A673 (cell line): ENCODE measurements at places on chromosomes 2 and 18. TPM values are rescaled to one million over a fixed set of nuclear protein-coding genes. Genes with fewer than 3 reads are reported as not detected.

SNTG2 gene
- total RNA-seq: 3.7 and 3.8 TPM in 2 replicates

RNF25 gene
- 39.4 TPM in 2 replicates for total RNA-seq

GRCh38 chr2:101466426-101466825 is 8.5 kb downstream of the RFX8 start:
- no peak overlapping the region for H3K27ac ChIP-seq
- H3K36me3 ChIP-seq: no peaks in the 10 kb centered on the region
- H3K27me3 ChIP-seq: no peaks in the 10 kb centered on the region
- DNase-seq: no peak

DNA sequence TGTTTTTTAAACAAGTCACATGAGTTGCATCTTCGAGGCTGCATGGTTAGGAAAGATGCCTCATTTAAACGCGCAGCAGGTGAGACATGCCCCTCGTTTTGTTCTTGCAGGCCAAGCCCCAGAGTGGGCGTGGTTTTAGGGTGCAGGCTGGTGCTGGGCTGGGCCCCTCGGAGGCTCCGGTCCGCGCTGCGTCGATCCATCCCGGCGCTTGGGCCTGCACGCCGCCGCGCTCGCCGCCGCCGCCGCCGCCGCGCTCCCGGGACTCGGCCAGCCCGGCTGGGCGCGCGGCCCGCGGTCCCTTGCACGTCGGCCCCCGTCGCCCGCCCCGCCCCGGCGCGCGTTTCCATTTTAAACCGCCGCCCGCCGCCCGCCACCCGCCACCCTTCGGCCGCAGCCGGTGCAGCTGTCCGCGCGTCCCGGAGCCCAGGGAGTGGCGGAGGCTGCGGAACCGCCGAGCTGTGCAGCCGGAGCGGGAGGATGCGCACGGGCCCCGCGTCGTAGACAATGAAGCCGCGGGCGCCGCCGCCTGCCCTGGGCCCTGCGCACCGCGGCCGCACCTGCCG is 175.5 kb downstream of the AGAP1 start:
- H3K4me3 ChIP-seq: peak overlapping the region; percentile 50
- H3K36me3 ChIP-seq: no peaks in the 10 kb centered on the region
- peak; percentile 87 for DNase-seq

SGPP2 gene
- total RNA-seq: 0.09 and 0.37 TPM in 2 replicates

- no peak overlapping the region for H3K4me3 ChIP-seq
- DNase-seq: no peak
- H3K27me3 ChIP-seq: no peaks in the 10 kb centered on the region
- peaks cover 17% of the 10 kb centered on the region for H3K4me1 ChIP-seq
- H3K36me3 ChIP-seq: no peaks in the 10 kb centered on the region
- H3K27ac ChIP-seq: no peak overlapping the region
These were observed 103.9 kb downstream of the COLEC12 start for GRCh38 chr18:396556-396955.

UGT1A8 gene
- total RNA-seq: not detected in 2 replicates

DNA sequence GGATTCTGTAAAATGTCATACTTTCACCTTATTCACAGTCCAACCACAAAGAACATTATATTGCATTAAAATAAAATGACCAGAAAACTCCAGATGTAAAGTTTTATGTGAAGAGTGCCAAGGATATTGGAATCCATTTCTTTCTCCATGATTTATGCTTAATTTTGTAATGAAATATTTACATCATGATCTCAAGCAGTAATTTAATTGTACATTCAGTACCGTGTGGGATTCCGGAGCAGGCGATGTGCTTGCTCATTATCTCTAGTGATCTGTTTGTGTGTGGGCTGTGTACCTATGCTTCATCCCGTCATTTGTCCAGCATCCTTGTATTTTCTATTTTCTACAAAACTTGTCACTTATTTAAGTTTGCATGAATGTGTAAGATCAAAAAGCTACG is 415.9 kb upstream of the SLC8A1 start:
- H3K36me3 ChIP-seq: no peaks in the 10 kb centered on the region
- H3K4me3 ChIP-seq: no peak overlapping the region
- no peaks in the 10 kb centered on the region for H3K27me3 ChIP-seq
- H3K27ac ChIP-seq: no peak overlapping the region
- no peak for DNase-seq
- no peaks in the 10 kb centered on the region for H3K4me1 ChIP-seq

GRCh38 chr2:100376836-100377235 is 40.6 kb downstream of the CHST10 start:
- H3K27ac ChIP-seq: no peak overlapping the region
- DNase-seq: no peak
- no peak overlapping the region for H3K4me3 ChIP-seq
- H3K4me1 ChIP-seq: no peaks in the 10 kb centered on the region

DNA sequence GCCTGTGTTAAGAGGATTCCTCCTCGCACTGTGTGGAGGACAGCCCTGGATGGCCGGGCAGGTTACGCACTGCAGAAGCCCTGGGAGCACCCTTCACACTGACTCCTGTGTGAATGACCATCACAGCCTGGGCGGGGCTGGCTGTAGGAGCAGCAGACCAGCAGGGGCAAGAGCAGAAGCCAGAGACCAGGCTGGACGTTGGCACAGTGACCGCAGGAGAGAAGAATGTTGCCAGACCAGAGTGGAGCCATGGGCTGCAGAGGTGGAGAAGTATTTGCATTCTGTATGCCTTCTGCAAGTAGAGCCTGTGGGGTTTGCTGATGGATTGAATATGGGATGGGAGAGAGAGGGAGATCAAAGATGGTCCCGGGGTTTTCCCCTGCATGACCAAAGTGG is 23.1 kb downstream of the LRRFIP1 start:
- no peaks in the 10 kb centered on the region for H3K4me1 ChIP-seq
- H3K36me3 ChIP-seq: no peaks in the 10 kb centered on the region
- no peaks in the 10 kb centered on the region for H3K27me3 ChIP-seq
- no peak overlapping the region for H3K4me3 ChIP-seq
- H3K27ac ChIP-seq: no peak overlapping the region
- no peak for DNase-seq

UCN gene
- 0.64 and 0.68 TPM in 2 replicates for total RNA-seq

GRCh38 chr2:118852605-118853128 is 5.2 kb upstream of the EN1 start:
- no peak overlapping the region for H3K27ac ChIP-seq
- no peak overlapping the region for H3K4me3 ChIP-seq
- no peak for DNase-seq
- H3K27me3 ChIP-seq: peaks cover 99% of the 10 kb centered on the region
- no peaks in the 10 kb centered on the region for H3K36me3 ChIP-seq

DNA sequence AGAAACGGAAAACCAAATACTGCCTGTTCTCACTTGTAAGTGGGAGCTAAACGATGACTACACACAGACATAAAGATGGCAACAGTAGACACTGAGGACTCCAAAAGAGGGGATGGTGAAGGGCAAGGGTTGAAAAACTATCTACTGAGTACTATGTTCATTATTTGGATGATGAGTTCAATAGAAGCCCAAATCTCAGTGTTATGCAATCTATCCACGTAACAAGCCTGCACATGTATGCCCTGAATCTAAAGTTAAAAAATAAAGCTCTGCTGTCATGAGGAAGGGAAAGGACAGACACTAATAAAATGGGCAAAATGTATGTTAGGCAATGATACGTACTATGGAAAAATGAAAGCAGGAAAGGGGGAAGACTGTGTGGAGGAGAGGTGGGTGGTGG is 376.0 kb downstream of the TGIF1 start:
- H3K4me3 ChIP-seq: no peak overlapping the region
- no peak for DNase-seq
- H3K27ac ChIP-seq: peak overlapping the region; percentile 73
- H3K4me1 ChIP-seq: peaks cover 66% of the 10 kb centered on the region
- H3K36me3 ChIP-seq: peaks cover 26% of the 10 kb centered on the region
- no peaks in the 10 kb centered on the region for H3K27me3 ChIP-seq

- no peak overlapping the region for H3K4me3 ChIP-seq
- peak; percentile 10 for DNase-seq
- no peak overlapping the region for H3K27ac ChIP-seq
These were observed 238.8 kb downstream of the MBD5 start for GRCh38 chr2:148259674-148260073.

MBD5 gene
- 32.4 and 36.1 TPM in 2 replicates for total RNA-seq

COL6A3 gene
- total RNA-seq: 0.86 and 2.2 TPM in 2 replicates

GRCh38 chr2:105187531-105187930 is 54.0 kb upstream of the GPR45 start:
- no peak for DNase-seq
- peaks cover 9% of the 10 kb centered on the region for H3K27me3 ChIP-seq
- H3K36me3 ChIP-seq: no peaks in the 10 kb centered on the region
- no peak overlapping the region for H3K27ac ChIP-seq
- no peaks in the 10 kb centered on the region for H3K4me1 ChIP-seq
- no peak overlapping the region for H3K4me3 ChIP-seq

DNA sequence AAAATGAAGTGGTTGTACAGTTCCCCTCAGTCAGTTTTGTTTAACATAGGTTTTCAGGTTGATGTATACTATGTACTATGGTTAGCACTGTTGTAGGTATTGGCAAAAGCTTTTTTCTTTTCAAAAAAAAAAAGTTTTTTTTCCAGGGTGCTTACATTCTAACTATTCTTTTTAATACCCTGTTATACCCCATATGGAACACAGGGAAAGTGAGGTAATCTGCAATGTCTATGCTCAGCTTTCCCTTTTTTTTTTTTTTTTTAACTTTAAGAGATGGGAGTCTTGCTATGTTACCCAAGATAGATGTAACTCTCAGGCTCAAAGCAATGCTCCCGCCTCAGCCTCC is 590 bp upstream of the CCDC138 start:
- no peaks in the 10 kb centered on the region for H3K4me1 ChIP-seq
- H3K4me3 ChIP-seq: peak overlapping the region; percentile 83
- H3K36me3 ChIP-seq: peaks cover 46% of the 10 kb centered on the region
- H3K27me3 ChIP-seq: no peaks in the 10 kb centered on the region

DNA sequence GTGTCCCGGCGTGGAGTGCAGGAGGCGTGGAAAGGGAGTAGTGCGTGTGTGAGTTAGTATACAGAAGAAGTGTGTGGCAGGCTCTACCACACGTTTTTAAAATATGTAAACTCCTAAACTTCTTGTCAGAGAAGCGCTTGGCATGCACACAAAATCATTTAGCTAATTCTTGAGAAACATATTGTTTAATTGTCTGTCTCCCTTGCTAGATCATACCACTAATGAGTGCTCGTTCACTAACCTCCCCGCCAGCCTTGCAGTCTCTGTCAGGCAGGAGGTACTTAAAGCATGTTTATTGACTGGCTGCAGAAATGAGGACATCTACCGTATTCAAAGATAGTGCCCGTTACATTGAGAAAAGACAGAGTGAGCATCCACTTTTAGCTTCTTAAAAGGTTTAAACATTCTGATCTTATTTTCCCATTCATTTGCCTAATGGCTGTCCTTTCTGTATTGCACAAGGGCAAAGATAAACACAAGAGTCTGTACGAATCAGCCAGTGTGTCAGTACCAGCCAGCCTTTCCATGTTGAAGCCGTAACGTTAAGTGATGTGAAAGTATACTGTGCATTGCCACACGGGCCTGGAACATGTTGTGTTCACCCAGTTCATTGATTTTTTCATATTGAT is 41.4 kb downstream of the TRAPPC12 start:
- H3K27ac ChIP-seq: no peak overlapping the region
- peaks cover 36% of the 10 kb centered on the region for H3K36me3 ChIP-seq
- H3K4me1 ChIP-seq: no peaks in the 10 kb centered on the region
- DNase-seq: no peak
- no peaks in the 10 kb centered on the region for H3K27me3 ChIP-seq
- H3K4me3 ChIP-seq: no peak overlapping the region

- no peak overlapping the region for H3K4me3 ChIP-seq
- H3K4me1 ChIP-seq: peaks cover 4% of the 10 kb centered on the region
- no peaks in the 10 kb centered on the region for H3K36me3 ChIP-seq
- H3K27me3 ChIP-seq: peaks cover 8% of the 10 kb centered on the region
- H3K27ac ChIP-seq: no peak overlapping the region
These were observed 58.6 kb downstream of the KCNG2 start for GRCh38 chr18:79856119-79857007.

GKN1 gene
- not detected in 2 replicates for total RNA-seq

DNA sequence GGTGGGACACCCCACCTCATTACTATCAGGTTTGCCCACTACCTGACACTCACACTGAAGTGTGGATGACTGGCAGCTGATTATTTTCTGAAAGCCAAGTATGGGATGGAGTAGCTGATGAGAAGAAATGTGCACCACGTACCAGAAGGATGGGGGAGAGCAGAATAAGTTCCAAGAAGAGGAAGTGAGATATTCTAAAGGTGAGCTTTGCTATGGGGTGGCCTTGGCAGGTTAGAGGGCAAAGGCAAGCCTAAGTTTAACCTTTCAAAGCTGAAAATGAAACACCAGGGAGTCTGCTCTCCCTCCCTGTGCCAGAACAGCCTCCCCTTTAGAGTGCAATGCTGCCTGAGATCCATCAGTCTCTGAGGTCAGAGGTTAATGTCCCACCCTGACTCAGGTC is 196.1 kb upstream of the OSR1 start:
- no peak for DNase-seq
- H3K27ac ChIP-seq: no peak overlapping the region

CD28 gene
- not detected in 2 replicates for total RNA-seq

CRYGD gene
- total RNA-seq: not detected in 2 replicates

GRCh38 chr18:36724591-36725001 is 104.2 kb downstream of the TPGS2 start:
- no peaks in the 10 kb centered on the region for H3K4me1 ChIP-seq
- no peak overlapping the region for H3K4me3 ChIP-seq
- no peak for DNase-seq
- H3K36me3 ChIP-seq: no peaks in the 10 kb centered on the region
- peaks cover 44% of the 10 kb centered on the region for H3K27me3 ChIP-seq

- H3K27me3 ChIP-seq: no peaks in the 10 kb centered on the region
- DNase-seq: no peak
- no peaks in the 10 kb centered on the region for H3K36me3 ChIP-seq
- H3K4me1 ChIP-seq: no peaks in the 10 kb centered on the region
- no peak overlapping the region for H3K4me3 ChIP-seq
These were observed 90.5 kb upstream of the UPP2 start for GRCh38 chr2:158011055-158011771.

CYRIA gene
- total RNA-seq: 183 TPM in 2 replicates

HNRNPA3 gene
- 454 and 462 TPM in 2 replicates for total RNA-seq

DNA sequence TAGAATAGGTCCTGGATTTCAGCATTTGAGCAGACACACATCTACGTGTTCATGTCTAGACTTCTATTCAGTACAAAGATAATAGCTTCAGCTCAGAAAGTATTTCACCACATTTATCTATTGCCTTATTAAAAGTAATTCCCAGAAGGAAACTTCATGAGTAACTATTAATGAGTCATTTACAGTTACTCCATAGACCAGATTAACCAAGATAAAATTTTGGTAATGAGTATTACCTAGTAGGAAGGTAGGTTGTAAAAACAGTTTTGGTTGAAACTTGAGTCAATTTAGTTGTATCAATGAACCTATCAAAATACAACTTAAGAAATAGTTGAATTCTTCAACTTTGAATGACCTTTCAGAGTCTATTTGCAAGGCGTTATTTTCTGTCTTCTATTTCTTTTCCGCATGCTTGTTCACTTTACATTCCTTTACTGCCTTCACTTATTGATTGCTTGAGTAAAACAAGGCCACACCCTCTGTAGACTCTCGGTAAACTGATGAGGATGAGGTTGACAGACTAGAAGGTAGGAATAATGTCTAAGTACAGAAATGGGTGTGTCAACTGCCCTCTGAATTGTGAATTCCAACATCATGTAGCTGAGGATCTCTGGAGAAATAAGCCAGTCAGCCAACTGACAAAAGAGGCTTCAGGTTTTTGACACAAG is 1165.6 kb upstream of the ZEB2 start:
- no peaks in the 10 kb centered on the region for H3K27me3 ChIP-seq
- H3K4me1 ChIP-seq: peaks cover 24% of the 10 kb centered on the region
- H3K4me3 ChIP-seq: no peak overlapping the region
- DNase-seq: no peak

CHRND gene
- total RNA-seq: not detected in 2 replicates

SP9 gene
- total RNA-seq: 0.11 and 0.15 TPM in 2 replicates

- H3K27me3 ChIP-seq: no peaks in the 10 kb centered on the region
- H3K4me3 ChIP-seq: no peak overlapping the region
- no peak overlapping the region for H3K27ac ChIP-seq
- H3K4me1 ChIP-seq: no peaks in the 10 kb centered on the region
These were observed 398.4 kb downstream of the NUP35 start for GRCh38 chr2:183522489-183523266.

TBR1 gene
- 0.17 and 0.44 TPM in 2 replicates for total RNA-seq
